ENCODE measurements at places on chromosomes 7 and 10. TPM values are rescaled to one million over a fixed set of nuclear protein-coding genes. Genes with fewer than 3 reads are reported as not detected.

Gene C10orf62
- not detected for total RNA-seq

Gene SFTPA1
- total RNA-seq = not detected

Gene GNGT1
- total RNA-seq = not detected

Gene PITRM1
- 55.0 TPM for total RNA-seq

Gene PRR15
- 0.41 TPM for total RNA-seq

Gene OR2A5
- total RNA-seq = not detected

Gene TET1
- 39.9 TPM for total RNA-seq
